Thoracic aorta (tissue), 2 donors: ENCODE measurements at places on chromosomes 5 and 9.

GRCh38 chr5:5025774-5026408, 114.2 kb upstream of the ADAMTS16 start:
- H3K36me3 ChIP-seq = no peaks in the 10 kb centered on the region
- H3K27me3 ChIP-seq = no peaks in the 10 kb centered on the region
- no peak overlapping the region for H3K4me3 ChIP-seq
- no peak overlapping the region for H3K27ac ChIP-seq

DNA sequence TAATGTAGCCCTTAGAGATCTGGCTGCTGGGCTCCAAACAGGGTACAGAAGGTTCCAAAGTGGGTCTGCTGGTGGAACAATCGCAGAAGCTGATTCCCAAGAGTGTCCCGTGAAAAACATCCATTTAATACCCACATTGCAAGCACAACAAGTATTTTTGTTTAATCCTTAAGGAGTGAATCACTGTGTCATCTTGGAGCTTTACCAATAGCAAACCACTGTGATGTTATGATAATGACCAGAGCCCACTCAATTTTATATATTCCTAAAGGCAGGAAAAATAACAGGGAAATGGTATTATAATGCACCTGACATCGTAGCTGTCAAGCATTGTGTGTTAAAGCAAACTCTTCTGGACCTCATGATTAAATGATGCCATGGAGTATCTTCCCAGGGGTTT, 291.9 kb downstream of the FBXL7 start:
- no peak overlapping the region for H3K27ac ChIP-seq
- no peaks in the 10 kb centered on the region for H3K36me3 ChIP-seq

- no peaks in the 10 kb centered on the region for H3K4me1 ChIP-seq
- H3K27me3 ChIP-seq = no peaks in the 10 kb centered on the region
- no peak overlapping the region for H3K27ac ChIP-seq
- no peak for DNase-seq
- no peak overlapping the region for H3K4me3 ChIP-seq
- H3K36me3 ChIP-seq = no peaks in the 10 kb centered on the region
These were observed 862.2 kb downstream of the DTWD2 start for GRCh38 chr5:118126159-118126558.

GRCh38 chr9:134040781-134041648, 15.7 kb downstream of the BRD3OS start:
- H3K4me3 ChIP-seq = no peak overlapping the region
- no peaks in the 10 kb centered on the region for H3K4me1 ChIP-seq

GRCh38 chr9:111949919-111950318, 53.3 kb downstream of the UGCG start:
- no peak for DNase-seq
- H3K27me3 ChIP-seq = no peaks in the 10 kb centered on the region
- no peaks in the 10 kb centered on the region for H3K4me1 ChIP-seq

DNA sequence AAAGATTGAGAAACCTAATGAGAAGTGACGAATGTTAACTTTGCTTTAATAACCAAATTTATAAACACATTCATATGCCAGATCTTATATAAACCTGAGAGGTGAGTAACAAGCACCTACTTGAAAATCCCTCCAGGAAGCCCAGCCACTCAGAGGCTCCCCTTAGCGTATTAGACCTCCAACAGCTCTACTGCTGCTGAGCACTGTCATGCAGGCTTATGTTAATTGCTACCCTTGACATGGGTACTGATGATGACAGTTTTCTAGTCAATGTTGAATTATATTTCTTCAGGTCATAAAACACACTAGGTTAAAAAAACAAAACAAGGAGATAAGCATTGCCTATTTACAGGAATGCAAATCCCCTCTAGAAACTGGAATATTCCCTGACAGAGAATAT, 161.2 kb downstream of the MPDZ start:
- peaks cover 5% of the 10 kb centered on the region for H3K4me1 ChIP-seq
- H3K4me3 ChIP-seq = no peak overlapping the region
- H3K36me3 ChIP-seq = peaks cover 8% of the 10 kb centered on the region
- H3K27ac ChIP-seq = no peak overlapping the region
- H3K27me3 ChIP-seq = no peaks in the 10 kb centered on the region

DNA sequence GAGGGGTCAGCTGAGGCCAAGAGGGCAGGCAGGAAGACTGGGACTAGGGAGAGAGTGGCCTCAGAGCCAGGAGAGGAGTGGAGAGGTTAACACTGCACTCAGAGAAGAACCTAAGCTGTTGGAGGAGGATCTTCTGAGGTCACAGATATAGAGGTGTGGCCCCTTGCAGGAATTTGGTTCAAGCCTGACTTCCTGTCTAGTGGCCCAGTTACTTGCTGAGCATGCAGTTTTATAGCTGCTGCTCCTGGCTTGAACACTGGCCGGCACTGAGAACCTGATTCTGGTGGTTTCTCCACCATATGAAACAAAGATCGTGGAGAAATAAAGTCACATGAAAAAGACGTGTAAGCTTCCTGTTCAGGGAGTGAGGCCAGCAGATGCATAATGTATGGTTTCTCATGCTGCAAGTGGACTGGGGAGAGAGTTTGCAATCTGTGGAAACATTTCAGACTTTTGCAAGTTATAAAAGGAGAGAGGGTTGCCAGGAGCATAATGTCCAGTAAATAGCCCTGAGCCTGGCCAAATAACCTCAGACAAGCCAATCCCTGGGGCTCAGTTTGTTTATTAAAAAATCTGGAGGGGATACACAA, 82.6 kb downstream of the GALNT10 start:
- H3K4me3 ChIP-seq = no peak overlapping the region
- peaks cover 19% of the 10 kb centered on the region for H3K4me1 ChIP-seq
- H3K27me3 ChIP-seq = no peaks in the 10 kb centered on the region

DNA sequence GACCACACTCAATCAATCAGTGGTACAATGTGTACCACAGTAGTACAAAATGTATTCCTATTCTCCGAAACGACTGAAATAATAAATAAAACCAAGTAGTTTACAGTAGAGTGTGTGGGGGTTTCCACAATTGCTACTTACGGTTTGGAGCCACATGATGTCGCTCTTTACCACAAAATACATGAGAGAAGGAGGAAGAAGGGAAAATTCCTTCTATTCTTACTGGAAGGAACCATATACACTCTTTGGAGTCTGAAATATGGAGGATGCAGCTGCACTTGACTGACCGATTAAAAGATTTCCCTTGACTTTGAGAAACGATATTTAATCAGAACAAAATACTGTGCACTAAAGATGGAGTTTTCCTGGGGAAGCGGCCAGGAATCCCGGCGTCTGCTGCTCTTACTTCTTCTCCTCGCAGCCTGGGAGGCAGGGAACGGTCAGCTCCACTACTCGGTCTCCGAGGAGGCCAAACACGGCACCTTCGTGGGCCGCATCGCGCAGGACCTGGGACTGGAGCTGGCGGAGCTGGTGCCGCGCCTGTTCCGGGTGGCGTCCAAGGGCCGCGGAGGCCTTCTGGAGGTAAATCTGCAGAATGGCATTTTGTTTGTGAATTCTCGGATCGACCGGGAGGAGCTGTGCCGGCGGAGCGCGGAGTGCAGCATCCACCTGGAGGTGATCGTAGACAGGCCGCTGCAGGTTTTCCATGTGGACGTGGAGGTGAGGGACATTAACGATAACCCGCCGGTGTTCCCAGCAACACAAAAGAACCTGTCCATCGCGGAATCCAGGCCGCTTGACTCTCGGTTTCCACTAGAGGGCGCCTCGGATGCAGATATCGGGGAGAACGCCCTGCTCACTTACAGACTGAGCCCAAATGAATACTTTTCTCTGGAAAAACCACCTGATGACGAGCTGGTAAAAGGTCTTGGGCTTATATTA, at the start of gene PCDHA4:
Gene PCDHA4 (plus strand): TSS at position 235 of the 942 bp plus-strand sequence.
- no peaks in the 10 kb centered on the region for H3K36me3 ChIP-seq
- H3K4me3 ChIP-seq = peak within 1 kb of the TSS; percentile 63
- no peak for DNase-seq
- H3K4me1 ChIP-seq = no peaks in the 10 kb centered on the region

GRCh38 chr9:119268985-119269384, 100.2 kb downstream of the BRINP1 start:
- no peaks in the 10 kb centered on the region for H3K36me3 ChIP-seq
- no peak overlapping the region for H3K4me3 ChIP-seq
- no peak overlapping the region for H3K27ac ChIP-seq
- H3K27me3 ChIP-seq = no peaks in the 10 kb centered on the region

DNA sequence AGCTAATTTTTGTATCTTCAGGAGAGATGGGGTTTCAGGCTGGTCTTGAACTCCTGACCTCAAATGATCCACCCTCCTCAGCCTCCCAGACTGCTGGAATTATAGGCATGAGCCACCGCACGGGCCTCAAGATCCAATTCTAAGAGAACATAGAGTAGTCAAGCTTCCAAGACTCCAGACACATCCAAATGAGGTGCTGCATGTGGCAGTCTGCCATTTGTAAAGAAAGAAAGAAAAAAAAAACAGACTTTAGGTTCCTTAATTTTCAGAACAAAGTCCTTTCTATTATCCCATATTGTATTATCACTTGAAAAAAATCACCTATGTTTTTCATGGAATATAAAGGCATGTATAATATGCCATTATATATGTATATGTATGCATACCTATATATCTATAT, 2104.5 kb downstream of the MAT2B start:
- no peak overlapping the region for H3K4me3 ChIP-seq
- no peak overlapping the region for H3K27ac ChIP-seq
- H3K4me1 ChIP-seq = no peaks in the 10 kb centered on the region

GRCh38 chr5:144028058-144028457, 142.4 kb downstream of the YIPF5 start:
- no peaks in the 10 kb centered on the region for H3K4me1 ChIP-seq
- no peak for DNase-seq
- H3K27me3 ChIP-seq = no peaks in the 10 kb centered on the region
- H3K36me3 ChIP-seq = no peaks in the 10 kb centered on the region
- H3K4me3 ChIP-seq = peak overlapping the region; percentile 38

DNA sequence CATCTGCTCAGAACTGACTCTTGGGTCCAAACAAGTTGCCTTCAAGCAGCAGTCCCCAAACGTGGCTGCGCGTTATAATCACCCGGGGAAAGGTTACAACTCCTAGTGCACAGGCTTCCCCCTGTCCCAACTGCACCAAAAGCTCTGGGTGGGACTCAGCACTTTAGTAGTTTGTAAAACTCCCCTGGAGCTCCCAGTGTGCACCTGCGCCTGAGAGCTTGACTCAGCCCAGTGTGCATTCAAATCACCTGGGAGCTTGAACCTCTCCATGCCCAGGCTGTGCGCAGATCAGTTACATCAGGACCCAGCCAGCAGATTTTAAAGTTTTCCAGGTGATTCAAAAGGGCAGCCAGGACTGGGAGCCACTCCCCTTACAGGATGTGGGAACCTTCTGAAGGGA, 151.4 kb downstream of the COL23A1 start:
- H3K4me1 ChIP-seq = peaks cover 7% of the 10 kb centered on the region
- H3K27ac ChIP-seq = no peak overlapping the region
- H3K4me3 ChIP-seq = no peak overlapping the region
- no peaks in the 10 kb centered on the region for H3K27me3 ChIP-seq
- no peak for DNase-seq
- no peaks in the 10 kb centered on the region for H3K36me3 ChIP-seq

GRCh38 chr9:3569529-3569928, 43.7 kb upstream of the RFX3 start:
- no peak for DNase-seq
- H3K4me3 ChIP-seq = no peak overlapping the region
- H3K36me3 ChIP-seq = peaks cover 4% of the 10 kb centered on the region
- no peaks in the 10 kb centered on the region for H3K4me1 ChIP-seq
- H3K27ac ChIP-seq = no peak overlapping the region

DNA sequence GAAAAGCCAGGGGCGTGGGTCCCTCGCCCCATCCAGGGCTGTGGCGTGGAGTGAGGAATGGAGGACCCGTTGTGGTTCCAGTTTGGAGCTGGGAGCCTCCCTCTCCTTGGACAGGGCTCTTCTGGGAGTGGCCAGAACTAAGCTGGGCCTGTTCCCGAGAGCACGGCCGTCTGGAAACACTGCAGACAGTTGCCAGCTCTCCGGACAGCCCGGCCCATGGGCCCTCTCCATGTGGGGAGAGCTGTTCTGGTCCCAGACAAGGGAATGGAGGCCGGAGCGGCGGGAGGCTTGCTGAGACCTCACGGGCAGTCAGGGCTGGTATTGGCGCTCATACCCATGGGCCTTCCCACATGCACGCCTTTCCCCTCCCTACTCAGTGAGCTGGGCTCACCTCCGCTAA, 45.2 kb upstream of the FCN2 start:
- peaks cover 47% of the 10 kb centered on the region for H3K36me3 ChIP-seq
- H3K27me3 ChIP-seq = no peaks in the 10 kb centered on the region

- peaks cover 60% of the 10 kb centered on the region for H3K4me1 ChIP-seq
- peak overlapping the region; percentile 23 for H3K4me3 ChIP-seq
- H3K36me3 ChIP-seq = no peaks in the 10 kb centered on the region
These were observed 151.2 kb downstream of the RXRA start for GRCh38 chr9:134477342-134477925.

- H3K27me3 ChIP-seq = no peaks in the 10 kb centered on the region
- H3K4me3 ChIP-seq = no peak overlapping the region
- no peak for DNase-seq
- no peak overlapping the region for H3K27ac ChIP-seq
- no peaks in the 10 kb centered on the region for H3K36me3 ChIP-seq
These were observed 64.9 kb downstream of the ZNF618 start for GRCh38 chr9:113941056-113941455.

- H3K4me1 ChIP-seq = no peaks in the 10 kb centered on the region
- H3K27me3 ChIP-seq = no peaks in the 10 kb centered on the region
- no peak overlapping the region for H3K27ac ChIP-seq
- no peak for DNase-seq
- no peaks in the 10 kb centered on the region for H3K36me3 ChIP-seq
These were observed 114.8 kb downstream of the WNK2 start for GRCh38 chr9:93298498-93299417.

GRCh38 chr9:112771359-112772214, 21.0 kb downstream of the SNX30 start:
- H3K27ac ChIP-seq = no peak overlapping the region
- H3K4me3 ChIP-seq = no peak overlapping the region
- H3K36me3 ChIP-seq = no peaks in the 10 kb centered on the region
- no peaks in the 10 kb centered on the region for H3K27me3 ChIP-seq

GRCh38 chr5:170716396-170716795, 67.1 kb upstream of the GABRP start:
- H3K27ac ChIP-seq = no peak overlapping the region
- H3K4me1 ChIP-seq = no peaks in the 10 kb centered on the region
- no peak for DNase-seq

- peaks cover 22% of the 10 kb centered on the region for H3K36me3 ChIP-seq
- no peak overlapping the region for H3K27ac ChIP-seq
- H3K4me1 ChIP-seq = peaks cover 45% of the 10 kb centered on the region
- no peak overlapping the region for H3K4me3 ChIP-seq
These were observed 46.3 kb downstream of the NACC2 start for GRCh38 chr9:136048560-136049411.

DNA sequence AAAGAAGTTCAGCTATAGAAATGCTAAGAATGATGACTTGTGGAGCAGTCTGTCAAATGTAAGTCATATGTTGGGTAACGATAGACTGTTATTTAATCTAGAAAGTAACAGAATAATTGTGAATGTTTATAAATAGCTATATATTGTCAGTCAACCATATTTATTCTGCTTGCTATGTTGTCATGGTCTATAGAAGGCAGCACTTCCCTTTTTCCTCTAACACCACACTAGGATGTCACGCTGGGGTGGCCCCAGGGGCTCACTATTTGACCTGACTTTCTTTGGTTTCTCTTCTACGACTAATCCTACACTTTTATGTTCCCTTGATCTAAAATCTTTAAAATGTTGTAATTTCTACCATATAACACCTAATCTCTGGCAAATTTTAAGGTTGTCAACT, 20.5 kb downstream of the ERAP2 start:
- no peaks in the 10 kb centered on the region for H3K36me3 ChIP-seq
- H3K4me1 ChIP-seq = no peaks in the 10 kb centered on the region
- H3K27ac ChIP-seq = no peak overlapping the region
- H3K27me3 ChIP-seq = no peaks in the 10 kb centered on the region
- no peak overlapping the region for H3K4me3 ChIP-seq

- no peaks in the 10 kb centered on the region for H3K36me3 ChIP-seq
- peak overlapping the region; percentile 100 for H3K4me3 ChIP-seq
- no peak for DNase-seq
- H3K27me3 ChIP-seq = no peaks in the 10 kb centered on the region
- peak overlapping the region; percentile 97 for H3K27ac ChIP-seq
These were observed 547 bp downstream of the ANP32B start for GRCh38 chr9:97983589-97984187.
